ENCODE measurements at places on chromosomes 1 and 21.

DNA sequence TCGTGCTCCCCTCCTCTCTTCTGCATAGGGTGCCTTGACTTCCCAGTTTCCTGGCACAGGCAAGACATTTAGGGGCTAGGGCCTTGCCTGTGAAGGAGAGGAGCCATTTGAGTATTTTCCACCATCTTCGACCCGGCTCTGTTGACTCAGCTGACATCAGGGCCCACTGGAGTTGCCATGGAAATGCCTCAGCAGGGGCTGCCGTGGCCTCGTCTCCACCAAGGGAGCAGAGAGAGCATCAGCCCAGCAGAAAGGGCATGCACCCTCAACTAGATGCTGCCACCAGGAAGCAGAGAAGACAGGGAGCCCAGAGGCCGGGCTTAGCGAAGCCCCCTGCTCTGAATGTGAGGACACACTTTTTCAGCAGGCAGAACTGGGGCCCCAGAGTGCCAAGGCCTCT lies 101.9 kb upstream of the ACTL8 start:
- no peak for DNase-seq

DNA sequence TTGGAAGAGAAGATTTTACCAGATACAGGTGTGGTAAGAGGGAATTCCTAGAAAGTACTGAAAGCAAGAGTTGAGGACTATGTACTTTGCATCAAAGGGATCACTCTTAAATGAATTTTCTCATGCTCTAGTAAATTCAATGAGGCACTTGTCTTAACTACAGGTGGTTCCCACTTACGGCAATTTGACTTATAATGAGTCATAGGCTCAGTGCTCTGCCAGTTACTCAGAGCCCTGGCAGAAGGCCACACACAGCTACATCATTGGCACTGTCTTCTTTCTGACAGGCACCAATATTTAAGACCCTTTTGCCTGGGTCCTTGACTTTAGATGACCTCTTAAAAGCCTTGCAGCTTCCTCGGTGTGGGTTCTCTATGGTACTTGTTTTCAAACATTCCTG lies 15.9 kb upstream of the ADAMTS5 start:
- DNase-seq: no peak

GRCh38 chr1:72564749-72565148 lies 282.4 kb upstream of the NEGR1 start:
- DNase-seq: no peak

GRCh38 chr1:172483448-172483847 lies 39.6 kb upstream of the PIGC start:
- no peak for DNase-seq

- DNase-seq: no peak
Measured at GRCh38 chr1:91830242-91831131, 55.5 kb downstream of the TGFBR3 start.

- no peak for DNase-seq
Measured at GRCh38 chr1:214719207-214719606, 116.2 kb downstream of the CENPF start.

GRCh38 chr1:39380036-39380435 lies 111.4 kb upstream of the BMP8A start:
- DNase-seq: no peak

DNA sequence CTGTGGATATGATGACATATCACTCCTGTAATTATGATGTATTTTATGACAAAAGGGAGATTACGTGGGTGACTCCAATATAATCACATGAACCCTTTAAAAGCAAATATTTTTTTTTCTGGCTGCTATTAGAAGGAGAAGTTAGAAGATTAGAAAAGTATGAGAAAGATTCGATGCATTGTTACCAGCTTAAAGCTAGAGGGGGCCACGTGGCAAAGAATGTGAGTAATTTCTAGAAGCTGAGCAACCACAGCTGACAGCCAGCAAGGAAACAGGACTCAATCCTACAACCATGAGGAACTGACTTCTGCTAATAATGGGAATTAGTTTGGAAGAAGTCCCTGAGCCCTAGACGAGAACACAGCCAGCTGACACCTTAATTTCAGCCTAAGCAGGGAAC lies 56.3 kb upstream of the C1orf87 start:
- no peak for DNase-seq

DNA sequence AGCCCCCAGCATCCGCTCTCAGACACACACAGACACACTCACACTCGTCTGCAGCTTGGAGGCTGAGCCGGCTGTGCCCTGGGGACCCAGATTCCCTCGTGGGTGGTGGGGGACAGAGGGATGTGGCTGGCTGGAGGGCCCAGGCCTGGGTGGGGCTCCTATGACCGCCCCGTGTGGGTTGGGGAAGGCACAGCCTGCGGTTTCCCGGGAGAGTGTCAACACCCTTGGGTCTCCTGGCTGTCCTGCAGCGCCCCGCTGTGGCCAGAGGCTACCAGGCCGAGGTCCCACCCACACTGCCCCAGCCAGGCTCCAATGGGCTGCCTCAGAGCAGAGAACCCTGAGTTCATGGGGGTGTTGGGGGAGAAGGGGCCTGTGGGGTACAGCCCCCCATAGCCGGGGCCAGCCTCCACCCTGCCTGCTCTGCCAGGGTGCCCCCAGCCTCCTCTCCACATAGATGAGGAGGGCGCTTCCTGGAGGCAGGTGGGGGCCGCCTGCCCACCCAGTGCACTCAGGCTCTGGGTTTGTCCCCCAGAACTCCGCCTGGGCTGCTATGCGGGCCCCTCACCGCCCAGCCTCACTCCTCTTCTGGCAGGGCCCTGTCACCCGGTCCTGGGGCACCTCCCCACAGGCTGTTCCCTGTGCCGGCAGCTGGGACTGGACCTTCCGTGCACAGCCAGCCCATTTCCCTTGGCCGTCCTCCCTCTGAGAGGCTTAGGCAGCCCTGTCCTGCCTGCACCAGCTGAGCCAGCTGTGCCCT lies at the start of gene TTC34:
TSS of gene TTC34 (minus strand) at position 159 of the 757 bp plus-strand sequence. CDS start 866 bp downstream, outside the sequence.
- no peak for DNase-seq

GRCh38 chr1:156128654-156129597 lies 14.4 kb downstream of the LMNA start:
- peak; percentile 29 for DNase-seq

- DNase-seq: no peak
Measured at GRCh38 chr1:44636083-44636687, 38.1 kb downstream of the TMEM53 start.

DNA sequence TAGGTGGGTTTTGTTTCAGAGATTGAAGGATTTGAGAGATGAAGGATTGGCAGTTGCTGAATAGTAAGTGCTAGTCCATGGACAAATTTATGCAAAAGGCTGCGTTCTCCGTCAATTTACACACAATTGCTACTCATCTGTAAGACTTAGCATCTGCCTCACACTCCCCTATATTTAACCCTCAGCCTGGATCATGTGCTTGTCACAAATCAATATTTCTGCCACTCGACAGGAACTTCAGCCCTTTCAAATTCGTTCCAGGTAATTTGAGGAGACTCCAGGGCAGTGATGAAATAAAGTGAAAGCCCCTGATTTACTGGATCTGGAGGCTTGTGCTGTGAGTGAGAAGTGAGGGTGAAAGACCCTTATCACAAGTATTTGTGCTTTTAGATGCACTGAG lies 105.6 kb upstream of the UBE2U start:
- DNase-seq: no peak

DNA sequence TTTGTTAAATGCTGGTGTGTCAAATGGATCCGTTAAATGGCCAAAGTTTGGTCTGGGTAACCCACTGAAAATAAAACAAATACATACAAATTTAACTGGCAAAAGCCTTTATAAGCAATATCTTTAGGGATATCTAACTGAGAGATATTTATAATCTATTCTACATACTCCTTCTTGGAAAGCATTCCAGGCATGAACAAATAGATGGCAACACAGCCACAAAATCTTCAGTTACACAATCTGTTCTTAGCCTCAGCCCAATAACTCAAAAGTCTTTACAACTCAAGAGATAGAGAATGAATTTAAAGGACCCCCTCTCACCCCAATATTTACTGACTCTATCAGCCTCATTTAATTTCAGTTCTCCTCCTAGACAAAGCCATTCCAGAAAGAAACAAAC lies 58.7 kb downstream of the NRDC start:
- DNase-seq: no peak

DNA sequence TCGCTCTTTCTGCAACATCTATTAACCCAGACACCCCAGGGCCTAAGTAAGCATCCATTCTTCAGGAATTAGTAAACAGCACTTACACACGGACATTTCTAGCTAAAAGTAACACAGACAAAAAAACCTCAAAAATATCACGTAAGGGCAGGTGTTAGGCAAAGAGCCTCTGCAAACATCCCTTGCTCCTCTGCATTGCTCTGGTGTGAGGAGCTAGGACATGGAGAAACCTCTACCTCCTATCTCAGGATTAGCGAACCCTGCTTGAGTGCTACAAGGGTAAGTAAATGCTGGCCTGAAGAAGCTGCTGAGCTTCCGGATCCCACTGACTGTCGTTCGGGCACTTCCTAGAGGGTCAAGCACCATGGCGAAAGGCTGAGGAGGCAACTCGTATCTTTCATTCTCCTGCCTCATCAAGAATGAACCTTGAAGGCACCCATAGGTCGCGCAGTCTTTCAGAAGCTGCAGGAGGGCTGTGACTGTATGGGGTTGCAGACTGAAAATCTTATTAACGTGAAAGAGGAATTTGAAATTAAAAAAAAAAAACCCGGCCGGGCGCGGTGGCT lies 2.1 kb downstream of the PTGER3 start:
- DNase-seq: no peak

- no peak for DNase-seq
Measured at GRCh38 chr21:27569831-27570230, 602.9 kb upstream of the ADAMTS5 start.

DNA sequence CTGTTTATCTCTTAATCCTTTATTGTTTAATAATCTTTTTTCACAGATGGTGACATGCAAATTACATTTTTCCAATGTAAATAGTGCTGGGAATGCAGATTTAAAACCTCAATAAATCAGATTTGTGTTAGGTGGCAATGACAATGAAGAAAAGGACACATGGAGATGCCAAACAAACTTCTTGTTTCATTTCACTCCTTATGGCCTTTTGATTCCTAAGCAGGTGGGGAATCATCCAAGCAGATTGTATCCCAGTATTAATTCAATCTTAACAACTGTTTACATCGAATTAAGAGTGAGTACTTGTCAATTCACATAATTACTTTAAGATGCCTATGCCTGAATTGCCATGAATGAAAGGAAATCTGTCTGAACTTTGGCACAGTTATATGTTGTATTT lies 98.9 kb upstream of the RGS18 start:
- DNase-seq: no peak

- peak; percentile 8 for DNase-seq
Measured at GRCh38 chr1:19390901-19391595, 78.9 kb downstream of the SLC66A1 start.

DNA sequence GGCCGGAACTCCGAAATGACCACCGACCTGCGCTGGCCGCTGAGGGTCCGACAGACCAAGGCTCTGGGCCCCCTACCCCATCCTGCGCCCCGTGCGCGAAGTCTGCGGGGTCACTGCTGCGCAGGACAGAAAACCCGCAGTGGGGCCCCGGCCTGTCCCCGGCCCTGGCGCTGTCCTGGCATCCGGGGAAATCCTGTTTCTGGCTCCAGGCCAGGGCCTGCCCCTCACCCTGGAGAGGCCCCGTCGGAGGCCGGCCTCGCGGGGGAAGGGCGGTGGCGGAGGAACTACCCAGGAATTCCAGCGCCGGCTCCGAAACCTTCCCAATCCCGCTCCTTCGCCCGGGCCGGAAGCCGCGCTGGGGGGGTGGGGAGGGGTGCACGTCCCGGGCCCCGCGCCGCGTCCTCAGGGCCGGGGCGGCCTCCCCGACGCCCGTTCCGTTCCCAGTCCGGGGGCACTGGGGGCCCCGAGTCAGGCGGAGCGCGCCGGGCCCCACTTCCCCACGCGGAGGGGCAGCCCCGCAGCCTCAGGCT lies 77.0 kb downstream of the MORN1 start:
- no peak for DNase-seq

DNA sequence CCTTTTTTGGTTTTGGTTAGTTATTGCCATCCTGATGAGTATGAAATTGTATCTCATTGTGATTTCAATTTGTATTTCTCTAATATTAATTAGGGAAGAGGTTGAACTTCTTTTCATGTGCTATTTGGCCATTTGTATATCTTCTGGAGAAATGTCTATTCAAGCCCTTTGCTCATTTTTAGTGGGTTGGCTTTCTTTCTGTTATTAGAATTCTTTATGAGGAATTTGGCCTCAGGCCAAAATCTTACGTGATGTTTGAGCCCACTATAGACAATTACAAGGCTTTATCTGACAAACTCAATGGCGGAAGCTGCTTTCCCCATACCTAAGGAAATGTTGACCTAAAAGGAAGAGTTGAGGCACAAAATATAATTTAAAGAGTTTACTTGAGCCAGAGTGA lies 32.9 kb downstream of the IVNS1ABP start:
- DNase-seq: no peak

GRCh38 chr21:26451081-26451740 lies 121.9 kb downstream of the CYYR1 start:
- no peak for DNase-seq

DNA sequence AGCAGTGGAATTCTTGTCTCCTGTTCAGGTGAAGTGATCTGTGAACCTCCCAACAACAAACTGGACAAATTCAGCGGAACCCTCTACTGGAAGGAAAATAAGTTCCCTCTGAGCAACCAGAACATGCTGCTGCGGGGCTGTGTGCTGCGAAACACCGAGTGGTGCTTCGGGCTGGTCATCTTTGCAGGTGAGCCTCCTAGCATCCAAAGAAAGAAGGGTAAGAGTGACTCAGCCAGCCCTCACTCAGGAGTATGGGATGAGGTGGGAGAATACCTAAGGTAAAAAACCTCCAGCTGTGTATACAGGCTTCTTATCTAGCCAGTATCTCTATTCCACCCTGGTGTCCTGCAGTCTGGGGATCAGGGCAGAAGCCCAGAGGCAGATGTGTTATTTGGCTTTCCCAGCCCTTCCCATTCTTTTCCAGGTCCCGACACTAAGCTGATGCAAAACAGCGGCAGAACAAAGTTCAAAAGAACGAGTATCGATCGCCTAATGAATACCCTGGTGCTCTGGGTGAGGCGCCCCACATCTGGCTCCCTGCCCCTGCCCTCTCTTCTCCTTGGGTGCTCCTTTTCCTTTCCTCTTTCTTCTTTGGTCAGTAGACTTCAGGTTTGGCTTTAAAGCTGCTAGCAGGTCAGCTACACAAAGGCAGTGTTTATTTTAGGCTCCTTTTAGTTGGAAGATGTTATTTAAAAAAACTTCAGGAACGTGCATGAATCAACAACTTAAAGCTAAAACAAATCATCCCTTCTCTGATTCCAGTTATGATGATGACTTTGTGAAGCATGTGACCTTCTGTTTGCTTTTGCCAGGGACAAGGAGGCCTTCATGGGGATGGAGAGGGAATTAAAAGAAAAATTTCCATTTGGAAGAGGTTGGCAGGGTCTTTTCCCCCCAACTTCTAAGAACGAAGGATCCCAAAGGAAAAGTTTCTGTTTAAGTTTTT lies 9.0 kb downstream of the ATP8B2 start:
- DNase-seq: no peak
